ENCODE measurements at places on chromosomes 16 and 17. TPM values are rescaled to one million over a fixed set of nuclear protein-coding genes. Genes with fewer than 3 reads are reported as not detected.

CLEC18A gene
- 1.6 TPM for total RNA-seq

KRT39 gene
- not detected for total RNA-seq

NDUFAF8 gene
- 19.4 TPM for total RNA-seq

FBXO39 gene
- total RNA-seq: not detected

CACNG5 gene
- not detected for total RNA-seq

WFIKKN1 gene
- total RNA-seq: 0.79 TPM

DNA sequence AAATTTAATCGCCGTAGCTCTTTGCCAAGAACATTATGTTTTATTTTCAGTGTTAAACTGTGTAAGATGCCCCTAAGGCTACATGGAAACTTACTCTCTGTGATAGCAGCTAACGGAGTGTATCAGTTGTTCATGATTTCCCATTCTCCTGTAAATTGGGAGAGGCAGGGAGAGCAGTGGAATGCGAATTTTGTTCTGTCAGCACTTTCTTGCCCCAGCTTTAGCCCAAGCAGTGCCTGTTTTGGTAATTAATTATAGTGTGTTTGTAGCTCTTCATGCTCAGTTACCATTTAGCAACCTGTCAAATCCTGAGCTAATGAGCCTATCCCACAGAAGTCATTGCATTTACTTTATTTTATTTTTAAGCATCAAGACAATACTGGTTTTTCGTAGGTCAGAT, 475.1 kb upstream of the RBFOX1 start:
- no peak for DNase-seq

DNA sequence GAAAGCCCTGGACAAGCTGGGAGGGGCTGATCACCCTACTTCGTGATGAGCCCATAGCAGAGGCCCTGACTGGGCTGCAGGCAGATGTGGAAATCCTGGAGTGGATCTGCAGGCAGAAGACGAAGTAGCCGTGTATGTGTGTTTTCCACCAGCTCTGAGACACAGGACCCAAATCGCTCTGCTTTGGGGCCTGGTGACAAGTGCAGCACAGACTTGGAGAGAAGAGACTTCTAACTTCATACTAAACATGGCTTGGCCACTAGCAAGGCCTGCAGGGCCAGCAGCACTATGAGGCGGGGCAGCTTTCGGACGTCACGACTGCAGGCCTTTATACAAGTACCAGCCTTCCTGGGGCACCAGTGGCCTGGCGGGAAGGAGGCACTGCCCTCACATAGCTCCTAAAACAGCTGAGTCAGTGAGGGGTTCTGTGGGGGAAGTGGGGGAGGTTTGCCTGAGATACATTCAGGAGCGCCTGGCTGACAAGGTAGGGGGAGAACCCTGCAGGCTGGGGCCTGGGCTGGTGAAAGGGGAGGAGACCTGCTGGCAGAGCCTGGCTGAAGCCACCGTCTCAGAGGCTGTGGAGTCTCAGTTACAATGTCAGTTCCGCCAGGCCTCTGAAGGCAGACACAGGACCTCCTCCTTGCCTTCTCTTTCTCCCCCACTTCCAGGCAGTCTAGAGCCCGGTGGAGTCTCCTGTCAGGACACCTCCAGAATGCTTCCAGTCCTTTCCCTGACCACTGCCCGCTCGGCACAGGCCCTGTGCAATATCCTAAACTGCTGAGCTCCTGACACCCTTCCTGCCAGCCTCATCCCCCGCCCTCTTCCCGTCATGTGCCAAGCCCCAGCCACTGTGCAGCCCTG, 73.4 kb downstream of the WSB1 start:
- no peak for DNase-seq

- DNase-seq: no peak
Observed at GRCh38 chr16:81498351-81498750, 53.7 kb downstream of the CMIP start.

GRCh38 chr16:627454-628239, 3.1 kb upstream of the WFIKKN1 start:
- DNase-seq: peak; percentile 53

DNA sequence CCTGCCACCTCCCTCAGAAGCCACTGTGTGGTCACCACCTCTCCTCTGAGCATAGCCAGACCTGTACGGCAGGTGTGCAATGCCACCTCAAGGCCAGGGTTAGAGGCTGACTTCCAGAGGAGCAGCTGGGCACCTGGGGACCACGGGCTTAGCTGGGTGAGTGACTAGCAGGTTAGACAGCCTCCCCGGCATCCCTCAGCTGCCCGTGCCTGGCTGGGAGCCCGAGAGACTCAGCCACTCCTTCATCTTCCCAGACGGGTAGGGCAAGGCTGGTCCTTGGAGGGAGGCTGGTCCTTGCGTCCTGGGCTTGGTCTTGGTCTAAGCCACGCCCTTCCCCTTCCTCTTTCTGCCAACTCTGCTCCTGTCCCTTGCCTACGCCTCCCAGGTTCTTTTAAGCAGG, 7.8 kb downstream of the CRHR1 start:
- peak; percentile 66 for DNase-seq

DNA sequence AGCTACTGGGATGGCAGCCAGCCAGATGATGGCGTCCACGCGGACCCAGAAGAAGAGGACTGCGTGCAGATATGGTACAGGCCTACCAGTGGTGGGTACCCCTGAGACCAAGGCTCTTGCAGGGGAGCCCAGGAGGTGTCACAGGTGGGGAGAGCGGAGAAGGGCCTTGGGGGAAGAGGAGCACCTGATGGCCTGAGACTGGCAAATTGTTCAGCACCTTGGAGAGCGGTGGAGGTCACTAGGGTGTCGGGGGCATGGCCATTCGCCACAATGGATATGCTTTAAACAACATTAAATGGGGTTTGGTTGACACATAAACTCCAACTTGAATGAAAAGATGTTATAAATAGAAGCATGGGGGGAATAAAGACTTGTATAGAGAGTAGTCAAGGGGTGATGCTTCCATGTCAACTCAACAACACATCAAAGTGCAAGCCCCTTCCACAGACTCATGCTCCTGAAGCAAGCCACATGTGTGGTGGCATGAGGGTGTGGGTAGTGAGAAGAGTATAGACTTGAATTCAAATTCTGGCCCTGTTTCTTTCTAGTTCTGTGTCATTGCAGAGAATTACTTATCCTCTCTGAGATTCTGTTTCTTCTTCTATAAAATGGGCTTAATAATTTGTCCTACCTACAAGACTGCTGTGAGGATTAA, 22.2 kb downstream of the CLEC19A start:
- DNase-seq: no peak

DNA sequence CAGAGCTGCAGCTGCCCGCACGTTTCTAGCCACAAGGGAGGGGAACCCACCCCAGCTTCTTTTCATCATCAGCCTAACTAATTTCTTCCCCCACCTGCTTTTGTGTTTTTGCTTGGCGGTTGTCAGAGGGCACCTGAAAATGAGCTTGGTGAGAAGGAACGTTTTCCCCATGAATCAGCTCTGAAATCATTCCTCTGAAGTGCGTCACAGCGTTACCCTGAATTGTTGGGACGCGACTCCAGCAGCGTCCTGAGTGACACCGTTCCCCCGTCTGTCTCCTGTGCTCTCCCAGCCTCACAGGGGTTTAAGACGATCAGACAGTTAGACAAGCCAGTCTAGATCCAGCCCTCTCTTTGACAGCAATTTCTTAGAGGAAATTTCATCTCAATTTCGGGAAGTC, 722.9 kb upstream of the EEF2KMT start:
- no peak for DNase-seq

DNA sequence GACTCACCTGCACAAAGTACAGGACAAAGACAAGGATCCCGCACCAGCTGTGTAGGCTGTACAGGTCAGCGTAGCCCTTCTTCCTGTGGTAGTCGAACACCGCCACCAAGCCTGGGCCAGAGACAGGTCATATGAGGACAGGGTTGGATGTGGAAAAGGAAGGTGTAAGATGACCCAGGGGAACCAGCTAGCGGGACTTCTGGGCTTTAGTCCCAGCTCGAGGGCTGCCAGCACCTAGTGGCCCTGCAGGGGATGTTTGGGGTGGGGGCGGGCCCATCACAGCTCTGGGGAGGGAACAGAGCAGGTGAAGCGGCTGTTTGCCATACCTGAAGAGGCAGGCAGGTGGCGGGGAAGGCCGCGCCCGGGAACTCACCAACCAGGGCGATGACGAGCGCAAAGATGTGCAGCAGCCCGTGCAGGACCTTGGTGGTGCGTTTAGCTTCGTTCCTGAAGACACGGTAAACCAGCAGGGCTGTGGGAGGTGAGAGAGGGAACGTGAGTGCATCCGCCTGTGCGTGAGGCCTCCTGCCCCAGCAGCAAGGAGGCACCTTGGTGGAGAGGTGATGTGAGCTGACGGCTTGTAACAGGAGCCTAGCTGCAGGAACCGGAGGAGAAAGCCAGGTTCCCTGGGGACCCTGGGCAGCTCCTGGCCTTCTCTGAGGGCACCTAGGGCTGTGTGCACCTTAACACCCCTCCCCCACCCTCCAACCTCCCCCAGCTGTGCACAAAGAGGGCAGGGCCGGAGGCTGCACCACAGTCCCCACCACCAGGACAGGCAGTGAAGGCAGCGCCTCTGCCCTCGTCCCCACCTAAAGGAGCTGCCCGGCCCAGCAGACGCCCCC, 10.2 kb downstream of the CYB561 start:
- peak; percentile 76 for DNase-seq

DNA sequence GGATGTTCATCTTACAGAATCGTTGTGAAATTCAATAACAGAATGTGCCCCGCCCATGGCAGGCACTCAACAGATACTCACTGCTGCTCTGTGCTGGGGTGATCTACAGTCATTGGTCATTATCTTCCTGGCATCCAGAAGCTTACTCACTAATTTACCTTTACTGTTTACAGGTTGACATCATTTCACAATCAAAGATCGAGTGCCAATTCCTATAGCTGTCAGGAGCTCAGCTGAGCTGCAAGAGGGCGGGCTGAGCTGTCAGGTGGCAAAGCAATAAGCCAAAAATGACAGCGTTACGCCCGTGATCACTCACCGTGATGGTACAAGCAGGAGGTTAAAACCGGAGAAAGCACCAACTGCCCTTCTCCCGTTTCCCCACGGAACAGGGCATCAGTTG, 51.2 kb downstream of the LITAF start:
- no peak for DNase-seq

DNA sequence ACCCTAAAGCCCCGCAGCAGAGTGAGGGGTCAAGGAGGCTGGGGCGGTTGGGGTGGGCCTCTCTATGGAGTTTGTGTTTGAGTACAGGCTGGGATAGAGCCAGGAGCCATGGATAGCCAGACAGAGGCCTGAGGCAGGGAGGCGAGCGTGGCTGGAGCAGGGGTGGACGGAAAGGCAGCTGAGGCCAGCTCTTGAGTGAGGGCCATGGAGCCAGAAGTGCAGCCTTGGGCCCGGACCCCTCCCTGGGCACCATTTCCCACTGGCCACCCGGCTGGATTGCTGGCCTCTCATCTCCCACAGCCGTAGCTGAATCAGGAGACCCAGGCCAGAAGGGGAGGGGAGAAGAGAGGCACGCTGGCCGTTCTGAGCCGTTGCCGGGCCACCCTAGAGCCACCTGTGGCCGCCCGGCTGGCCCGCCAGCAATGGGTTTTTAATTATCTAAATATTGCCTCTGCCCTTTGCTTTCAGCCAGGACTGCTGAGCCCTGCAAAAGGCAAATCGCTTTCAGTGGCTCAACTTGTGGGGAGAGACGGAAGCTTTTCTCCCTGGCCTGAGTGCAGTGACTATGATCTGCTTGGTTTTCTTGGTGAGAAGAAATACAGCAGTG, 75.2 kb upstream of the GSE1 start:
- peak; percentile 49 for DNase-seq

Measured in pancreas (tissue), 10 donors.